ENCODE measurements at places on chromosomes 3 and 15.

GRCh38 chr15:28115871-28116270 lies 16.8 kb upstream of the OCA2 start:
- DNase-seq, result no peak

DNA sequence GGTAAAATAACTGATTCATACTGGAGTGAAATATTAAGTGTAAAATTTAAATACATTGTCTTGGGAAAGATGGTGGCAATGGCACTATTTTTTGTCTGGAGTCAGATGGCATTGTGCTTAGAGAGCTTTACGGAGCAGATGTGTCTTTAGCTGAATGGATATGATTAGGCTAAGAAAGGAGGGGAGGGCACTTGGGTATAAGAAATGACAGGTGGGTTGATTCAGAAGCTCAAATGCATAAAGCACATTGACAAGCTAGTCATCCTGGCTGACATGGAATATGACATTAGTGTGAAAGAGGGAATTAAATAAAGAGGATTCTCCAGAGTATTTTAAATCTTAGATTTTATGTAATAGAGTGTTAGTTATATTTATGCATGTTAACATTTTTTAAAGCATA lies 570.1 kb upstream of the CBLB start:
- peak; percentile 24 for DNase-seq

GRCh38 chr15:90645873-90646575 lies 71.1 kb upstream of the BLM start:
- no peak for DNase-seq

DNA sequence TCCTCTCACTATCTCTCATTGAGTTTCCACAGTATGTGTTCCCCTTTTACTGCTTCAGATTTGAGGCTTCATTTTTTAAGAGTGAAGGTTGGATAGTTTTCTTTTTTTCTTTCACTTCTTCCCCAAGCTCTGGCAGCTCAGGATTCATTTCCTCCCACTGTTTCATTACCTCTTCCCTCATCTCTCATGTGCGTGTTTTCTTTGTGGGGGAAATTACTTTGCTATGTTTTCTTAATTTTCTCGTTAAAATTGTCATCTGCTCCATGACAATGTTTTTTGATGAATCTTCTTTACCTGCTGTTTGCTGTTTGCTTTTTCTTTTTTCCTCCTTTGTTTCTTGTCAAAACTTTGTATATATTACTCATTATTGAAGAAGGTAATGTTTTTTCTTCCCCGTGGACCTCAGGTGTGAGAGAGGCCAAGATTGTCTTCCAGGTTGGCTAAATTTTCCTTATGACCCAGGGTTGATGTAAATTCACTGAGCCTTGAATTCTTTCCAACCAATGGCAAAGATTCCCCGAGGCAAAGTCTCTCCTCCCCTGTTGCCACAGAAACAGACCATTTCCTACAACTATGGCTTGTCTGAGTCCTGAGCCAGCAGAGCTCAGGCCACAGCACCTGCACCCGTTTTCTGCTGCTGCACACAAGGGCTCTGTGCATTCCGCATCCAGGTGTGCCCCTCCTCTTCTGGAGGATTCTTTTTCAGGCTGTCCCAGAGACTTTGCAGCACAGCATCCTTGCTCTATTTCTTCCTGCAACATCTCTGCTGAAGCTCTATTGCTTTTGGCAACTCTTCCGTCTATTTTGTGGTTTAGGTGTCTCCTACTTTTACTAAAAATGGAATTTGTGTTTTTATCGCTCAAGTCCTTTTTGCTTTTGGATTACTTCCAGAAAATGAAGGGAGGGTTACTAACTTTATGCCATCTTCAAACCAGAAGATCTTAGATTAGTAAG lies 66.1 kb downstream of the NOX5 start:
- no peak for DNase-seq

GRCh38 chr3:90062631-90063200 lies 955.3 kb downstream of the EPHA3 start:
- DNase-seq, result no peak

- DNase-seq, result no peak
Measured at GRCh38 chr3:72571638-72572114, 276.6 kb downstream of the SHQ1 start.

GRCh38 chr3:184907681-184908649 lies 96.0 kb downstream of the VPS8 start:
- no peak for DNase-seq

GRCh38 chr15:28936481-28936881 lies 50.7 kb downstream of the APBA2 start:
- no peak for DNase-seq

- DNase-seq, result no peak
Measured at GRCh38 chr15:101031213-101031612, 112.1 kb downstream of the LRRK1 start.

DNA sequence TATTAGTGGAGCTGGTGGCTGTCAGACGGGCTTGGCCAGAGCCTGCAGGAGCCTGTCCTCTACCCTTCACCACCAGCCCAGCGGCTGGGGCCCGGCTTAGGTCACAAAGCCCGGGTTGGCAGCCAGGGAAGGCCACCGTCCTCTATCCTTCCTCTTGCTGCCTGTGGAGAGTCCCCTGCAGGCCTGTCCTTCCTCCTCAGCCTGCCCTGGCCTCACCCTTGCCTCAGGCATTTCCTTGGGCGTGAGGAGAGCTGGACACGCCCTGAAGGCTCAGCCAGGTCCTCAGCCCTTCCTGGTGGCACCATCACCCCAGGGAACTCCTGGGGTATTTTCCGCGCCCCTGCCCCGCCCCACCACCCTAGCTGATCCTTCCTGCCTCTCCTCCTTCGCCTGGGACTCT lies 7.7 kb downstream of the CHAC1 start:
- no peak for DNase-seq

DNA sequence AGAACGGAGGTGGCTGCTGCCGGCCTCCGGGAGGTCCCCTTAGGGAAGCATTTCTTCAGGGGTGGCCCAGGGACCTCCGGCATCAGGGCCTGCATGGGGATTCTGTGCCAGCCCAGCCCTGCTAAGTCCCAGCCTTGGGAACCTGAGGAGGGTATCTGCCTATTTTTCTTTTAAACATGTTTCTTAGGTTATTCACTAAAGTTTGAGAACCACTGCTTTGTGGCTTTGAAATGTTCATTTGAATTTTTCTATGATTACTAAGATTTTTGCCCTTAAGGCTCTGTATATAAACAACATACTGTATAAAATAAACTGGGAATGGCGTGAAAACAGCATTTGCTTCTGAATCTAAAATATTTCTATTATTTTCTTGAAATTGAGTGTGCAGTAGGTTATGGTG lies 24.4 kb downstream of the FAN1 start:
- DNase-seq, result no peak

All from SK-N-DZ (cell line).